Central memory CD8-positive, alpha-beta T cell (primary cell): ENCODE measurements at places on chromosomes 5 and 9.

DNA sequence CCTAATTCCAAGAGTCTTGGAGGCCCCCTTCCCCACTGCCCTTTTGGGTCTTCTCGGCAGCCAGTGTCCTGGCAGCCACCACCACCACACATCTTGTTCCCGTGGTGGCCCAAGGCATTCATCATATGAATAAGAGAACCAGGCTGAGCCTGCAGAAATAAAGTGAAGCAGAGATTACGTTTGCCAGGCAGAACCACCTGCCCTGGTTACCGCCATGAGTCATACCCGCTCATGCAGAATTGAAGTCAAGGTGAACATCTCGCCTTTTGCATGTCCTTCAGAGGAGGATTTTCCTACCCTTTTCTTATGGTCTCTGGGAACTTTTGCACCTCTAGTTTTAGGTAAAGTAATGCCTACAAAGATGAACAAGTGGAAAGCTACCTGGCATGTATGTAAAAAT, 119.5 kb upstream of the LMX1B start:
- DNase-seq, result no peak

GRCh38 chr9:8374471-8374870, 574.9 kb upstream of the DMAC1 start:
- no peak for DNase-seq

GRCh38 chr9:135994501-135995192, 33.5 kb upstream of the UBAC1 start:
- no peak for DNase-seq

DNA sequence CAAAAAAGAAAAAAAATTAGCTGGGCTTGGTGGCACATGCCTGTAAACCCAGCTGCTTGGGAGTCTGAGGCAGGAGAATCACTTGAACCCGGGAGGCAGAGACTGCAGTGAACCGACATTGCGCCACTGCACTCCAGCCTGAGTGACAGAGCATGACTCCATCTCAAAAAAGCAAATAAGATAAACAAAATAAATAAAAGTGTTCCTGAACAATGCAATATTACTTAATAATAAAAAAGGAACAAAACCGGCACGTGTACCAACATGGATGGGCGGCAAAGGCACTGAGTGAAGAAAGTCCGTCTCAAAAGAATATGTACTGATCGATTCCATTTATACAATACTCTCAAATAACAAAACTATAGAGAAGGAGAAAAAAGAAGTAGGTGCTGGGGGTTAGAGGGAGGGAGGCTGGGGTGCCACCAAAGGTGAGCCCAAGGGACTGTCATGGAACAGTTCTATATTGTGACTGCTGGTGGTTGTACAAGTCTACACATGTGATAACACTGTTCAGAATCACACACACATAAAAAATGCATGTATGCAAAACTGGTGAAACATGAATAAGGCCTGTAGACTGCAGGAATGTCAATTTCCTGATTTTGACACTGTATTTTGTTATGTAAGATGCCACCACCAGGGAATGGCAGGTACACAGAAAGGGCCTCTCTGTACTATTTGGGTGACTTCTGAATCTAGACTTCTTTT, 15.8 kb downstream of the MYO10 start:
- DNase-seq, result no peak
